ENCODE measurements at places on chromosomes 6 and 20.

DNA sequence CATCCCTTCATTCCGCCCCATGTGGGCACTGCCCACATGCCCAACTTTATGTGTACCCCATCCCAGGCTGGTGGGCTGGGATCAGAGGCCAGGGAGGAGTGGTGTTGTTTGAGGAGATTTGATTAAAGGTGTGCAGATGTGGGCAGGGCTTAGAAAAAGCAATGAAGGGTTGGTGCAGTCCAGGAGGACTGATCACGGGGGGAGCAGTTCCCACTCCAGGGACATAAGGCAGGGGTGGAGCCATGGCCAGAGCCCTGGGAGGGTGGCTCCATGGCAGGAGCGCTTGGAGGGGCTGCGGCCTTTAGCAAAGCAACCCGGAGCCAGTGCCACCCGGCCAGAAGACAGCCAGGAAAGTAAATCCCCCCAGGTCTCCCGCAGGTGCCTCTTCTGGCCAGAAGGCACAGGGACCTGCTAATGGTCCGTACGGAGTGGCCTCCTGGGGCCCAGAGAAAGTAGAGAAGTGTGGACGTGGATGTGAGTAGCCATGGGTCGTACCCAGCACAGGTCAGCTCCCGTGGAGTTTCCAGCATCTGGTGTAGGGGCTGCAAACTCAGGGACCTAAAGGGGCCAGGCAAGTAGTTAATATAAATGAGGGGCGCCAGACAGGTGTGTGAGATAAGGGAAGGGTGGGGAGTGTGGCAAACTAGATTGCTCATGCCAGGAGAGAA, 62.1 kb upstream of the APCDD1L start:
- DNase-seq = no peak

GRCh38 chr6:7505189-7505699, 36.2 kb upstream of the DSP start:
- DNase-seq = peak; percentile 15

DNA sequence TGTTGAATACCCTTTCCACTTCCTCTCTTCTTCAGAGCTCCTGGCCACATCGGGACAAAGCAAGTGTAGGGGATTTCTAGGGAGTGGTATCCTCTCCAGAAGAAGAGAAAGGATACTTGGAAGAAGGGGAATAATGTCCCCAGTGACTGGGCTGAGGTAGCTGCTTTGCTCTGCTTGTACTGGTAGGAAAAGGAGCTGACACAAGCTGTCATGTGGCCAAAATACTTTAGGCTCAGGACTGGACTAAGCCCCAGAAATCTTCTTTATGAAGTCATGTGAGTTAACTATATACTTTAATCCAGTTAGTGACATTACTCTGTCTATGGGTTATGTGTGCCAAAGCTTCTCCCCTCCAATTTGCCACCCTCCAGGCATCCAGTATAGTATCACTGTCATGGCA, 40.5 kb downstream of the AKIRIN2 start:
- no peak for DNase-seq

GRCh38 chr6:101534821-101535220, 141.3 kb downstream of the GRIK2 start:
- no peak for DNase-seq

DNA sequence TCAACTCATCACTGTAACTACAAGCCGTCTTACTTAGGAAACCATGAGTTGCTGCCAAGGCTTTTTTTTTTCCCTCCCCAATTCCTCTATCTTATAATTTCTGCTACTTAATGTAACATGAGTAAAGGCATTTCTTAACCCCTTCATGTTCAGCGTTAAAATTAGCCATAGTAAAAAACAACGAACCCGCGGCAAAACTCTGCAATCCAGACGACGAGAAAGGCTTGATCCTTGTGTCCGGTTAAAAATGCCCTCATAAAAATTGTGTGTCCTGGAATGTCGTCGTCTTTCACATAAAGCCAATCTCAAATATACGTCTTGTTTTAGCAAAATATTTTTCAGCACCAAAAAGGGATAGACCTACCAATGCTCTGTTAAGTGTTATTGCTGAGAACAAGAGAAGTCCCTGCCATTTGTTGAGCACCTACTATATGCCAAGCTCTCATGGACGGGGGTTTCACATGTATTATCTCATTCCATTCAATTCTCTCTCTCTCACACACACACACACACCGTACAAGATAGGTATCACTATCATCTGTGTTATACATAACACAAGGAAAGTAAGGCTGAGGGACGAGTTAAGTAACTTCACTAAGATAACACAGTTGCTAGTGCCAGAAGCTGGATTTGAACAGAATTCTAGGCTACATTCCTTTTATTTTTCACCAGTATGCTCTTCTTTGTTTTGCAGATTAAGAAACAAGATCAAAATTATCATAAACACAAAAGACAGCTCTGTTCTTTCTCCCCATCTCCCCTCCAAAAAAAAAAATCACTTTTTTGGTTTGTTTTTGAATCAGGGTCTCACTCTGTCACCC, 683 bp upstream of the ARHGAP18 start:
- no peak for DNase-seq

DNA sequence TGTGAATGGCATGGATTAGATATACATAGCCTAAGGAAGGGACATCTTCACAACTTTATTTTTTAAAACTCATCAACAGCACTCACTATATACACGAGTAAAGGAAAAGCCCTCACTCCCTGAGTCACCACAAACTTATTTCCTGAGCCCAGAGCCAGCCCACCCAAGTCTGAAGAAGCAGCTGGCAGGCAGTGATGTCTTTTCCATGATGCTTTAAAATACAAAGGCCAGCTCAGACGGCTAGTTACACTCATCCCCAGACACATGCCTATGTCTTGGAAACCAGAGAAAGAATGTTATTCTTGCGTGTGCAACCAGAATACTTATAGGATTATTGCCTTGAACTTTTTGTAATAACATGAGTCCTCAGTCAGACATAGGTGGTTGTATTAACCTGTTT, 114.4 kb downstream of the ADGRG6 start:
- no peak for DNase-seq

DNA sequence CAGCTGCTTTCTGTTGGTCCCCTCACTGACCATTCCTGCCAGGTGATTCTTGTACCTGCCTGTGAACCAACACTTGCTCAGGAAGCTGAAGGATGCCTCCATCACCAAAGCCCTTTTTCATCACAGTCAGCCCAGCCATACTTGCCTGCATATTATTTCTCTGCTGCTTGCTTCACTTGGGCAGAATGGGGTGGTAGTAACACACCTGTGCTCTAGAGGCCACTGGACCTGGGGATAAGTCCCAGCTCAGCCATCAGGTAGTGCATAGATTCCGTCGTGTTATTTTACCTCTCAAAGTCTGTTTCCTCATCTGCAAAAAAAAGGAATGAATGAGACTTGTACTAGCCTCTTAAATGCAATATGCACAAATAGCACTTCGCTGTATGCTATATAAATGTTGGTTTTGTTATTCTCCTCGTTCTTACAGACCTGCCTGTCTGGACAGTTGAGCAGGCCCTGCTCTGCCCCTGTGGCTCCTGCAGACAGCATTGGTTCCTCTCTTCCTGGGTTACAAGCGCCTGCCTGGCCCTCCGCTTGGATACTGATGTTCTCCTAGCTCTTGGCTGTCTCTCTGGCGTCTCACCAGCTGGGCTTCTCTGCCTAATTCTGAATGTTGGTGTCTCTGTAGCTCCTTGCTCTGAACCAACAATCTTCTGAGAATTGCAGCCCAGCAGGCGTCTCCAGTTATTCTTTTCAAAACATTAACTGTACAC, 151.8 kb downstream of the UNC5CL start:
- DNase-seq = no peak
